ENCODE measurements at places on chromosomes 2 and 18.

DNA sequence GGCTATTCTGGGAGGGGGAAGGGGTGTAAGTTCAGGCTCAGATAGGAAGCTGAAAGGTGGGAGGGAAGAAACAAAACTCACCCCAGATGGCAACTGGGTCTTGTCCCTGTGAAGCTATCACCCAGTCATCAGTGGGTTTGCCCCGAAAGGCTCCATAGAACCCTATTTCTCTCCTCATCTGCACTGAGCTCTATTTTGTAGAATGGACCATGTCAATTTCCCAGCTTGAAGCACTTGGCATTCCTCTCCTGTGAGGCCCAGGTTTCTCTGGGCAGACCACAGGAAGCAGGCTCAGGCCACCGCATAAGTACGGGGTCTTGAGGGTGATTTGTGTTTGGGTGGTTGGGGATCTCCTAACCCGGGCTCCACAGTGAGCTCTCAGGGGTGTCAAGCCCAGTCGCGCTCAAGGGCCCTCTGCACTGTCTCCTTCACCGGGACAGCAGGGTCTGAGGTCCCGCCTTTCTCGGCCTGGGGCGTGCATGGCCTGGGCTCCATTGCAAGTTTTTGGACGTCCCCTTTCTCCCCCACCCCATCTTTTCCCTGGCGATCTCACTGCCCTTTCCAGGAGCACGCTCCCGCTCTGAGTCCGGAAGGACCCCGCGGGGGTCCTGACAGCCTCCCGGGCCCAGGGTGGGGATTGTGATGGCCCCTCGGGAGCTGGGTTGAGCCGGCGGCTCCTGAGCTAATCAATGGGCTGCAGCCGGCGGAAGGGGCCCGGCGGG is 27.3 kb upstream of the NOTO start:
- DNase-seq: no peak

DNA sequence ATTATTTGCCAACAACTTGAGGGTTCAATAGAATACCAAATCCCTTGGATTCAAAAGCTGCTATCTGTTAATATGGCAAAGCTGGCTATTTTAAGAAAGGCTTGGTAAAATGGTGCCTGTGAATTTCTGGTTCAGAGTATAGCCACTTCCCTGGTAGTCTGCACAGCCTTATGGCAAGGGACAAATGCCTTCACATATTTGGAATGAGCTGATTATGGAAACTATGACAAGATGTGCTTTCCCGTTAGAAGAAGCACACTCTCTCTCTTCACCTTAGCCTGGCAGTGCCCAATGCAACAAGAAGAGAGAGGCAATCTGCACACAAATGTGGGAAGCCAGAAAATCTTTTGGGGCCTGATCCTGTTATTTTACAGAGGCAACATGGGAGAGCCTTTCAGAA is 47.5 kb upstream of the MAP3K20 start:
- no peak for DNase-seq

DNA sequence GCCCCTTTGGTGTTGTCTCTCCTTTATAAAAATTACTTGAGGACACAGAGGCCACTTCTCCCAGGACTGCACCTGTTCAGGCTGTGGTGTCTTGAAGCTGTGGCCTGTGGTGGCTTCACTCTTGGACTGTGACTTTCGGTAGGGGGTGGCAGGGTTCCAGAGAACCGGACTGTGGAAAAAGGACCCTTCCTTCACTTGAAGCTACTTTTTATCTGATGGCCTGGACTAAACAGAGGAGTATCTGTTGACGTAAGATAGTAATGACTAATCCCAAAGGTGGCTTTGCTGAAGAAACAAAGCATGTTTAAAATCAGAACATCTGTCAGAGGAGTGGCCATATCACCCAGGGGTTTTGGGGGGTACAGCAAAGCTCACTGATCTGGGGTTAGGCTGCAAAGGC is 60.8 kb downstream of the CENPO start:
- DNase-seq: no peak

GRCh38 chr2:74345272-74345943 is 2.2 kb upstream of the SLC4A5 start:
- no peak for DNase-seq

DNA sequence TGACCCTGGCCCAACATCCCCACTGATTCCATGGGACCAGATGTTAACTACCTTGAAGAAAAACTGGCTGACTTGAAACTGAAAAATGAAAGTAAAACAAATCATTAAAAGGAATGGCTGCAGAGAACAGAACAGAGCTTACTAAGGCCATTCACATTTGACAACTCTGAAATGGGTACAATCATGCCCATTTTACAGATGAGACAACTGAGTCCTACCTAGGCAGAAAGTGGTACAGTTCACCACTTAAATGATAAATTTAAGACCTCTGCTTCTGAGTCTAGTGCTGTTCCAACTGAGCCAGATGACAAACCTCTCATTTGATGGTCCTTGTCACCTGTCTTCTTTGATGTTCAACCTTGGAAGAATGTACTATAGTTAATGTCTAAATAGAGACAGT is 65.8 kb downstream of the THNSL2 start:
- no peak for DNase-seq

GRCh38 chr2:133085646-133086045 is 415.6 kb upstream of the LYPD1 start:
- no peak for DNase-seq

GRCh38 chr2:62194558-62195420 is 1.1 kb upstream of the B3GNT2 start:
- DNase-seq: no peak

DNA sequence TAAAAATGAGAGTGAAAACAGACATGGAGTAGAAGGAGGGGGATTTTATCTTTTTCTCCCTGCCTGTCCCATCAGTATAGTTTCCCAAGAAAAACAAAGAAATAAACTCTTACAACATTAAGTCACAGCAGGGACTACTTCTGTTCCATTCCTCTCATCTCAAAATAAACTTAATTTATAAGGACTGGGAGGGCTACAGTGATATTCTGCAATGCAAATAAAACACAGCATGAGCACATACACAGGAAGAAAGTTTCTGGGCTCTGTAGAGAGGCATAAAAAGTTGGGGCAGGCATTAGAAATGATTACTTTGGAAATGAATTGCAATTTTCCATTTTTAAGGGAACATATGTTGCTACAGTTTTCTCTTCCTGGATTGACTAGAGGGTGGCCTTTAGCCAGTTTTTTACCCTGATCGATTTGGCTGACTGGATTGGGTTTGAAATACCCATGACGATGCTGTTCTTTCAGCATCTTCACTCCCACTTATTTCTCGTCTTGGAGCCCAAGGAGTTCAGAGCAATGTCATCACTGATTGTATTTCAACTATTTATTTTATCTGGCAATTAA is 157.1 kb downstream of the ACTR3 start:
- DNase-seq: no peak

DNA sequence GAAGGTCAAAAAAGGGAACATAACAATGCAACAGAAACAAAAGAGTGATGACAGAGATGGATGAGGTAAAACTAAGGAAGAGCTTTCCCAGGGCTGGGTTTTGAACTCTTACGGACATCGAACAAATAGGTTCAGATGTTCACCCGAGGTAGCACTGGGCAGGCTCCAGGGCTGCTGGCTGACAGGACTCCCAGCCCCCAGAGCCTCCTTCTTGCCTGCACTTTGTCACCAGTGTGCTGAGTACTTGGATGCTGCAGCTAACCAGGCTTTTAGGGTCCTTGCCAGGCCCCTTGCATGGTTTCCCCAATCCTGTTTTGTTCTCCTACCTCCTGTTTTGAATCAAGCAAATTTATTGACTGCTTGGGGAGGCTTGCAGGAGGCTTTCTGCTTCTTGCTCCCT is 322.9 kb downstream of the DYSF start:
- DNase-seq: no peak

All from NCI-H774 (cell line).